ENCODE measurements at places on chromosomes 7 and 10.

- DNase-seq: no peak
These were observed 9.1 kb downstream of the WDR86 start for GRCh38 chr7:151400626-151401315.

- DNase-seq: no peak
These were observed 140.5 kb upstream of the SH2B2 start for GRCh38 chr7:102146122-102146521.

- no peak for DNase-seq
These were observed 428.5 kb downstream of the RPS24 start for GRCh38 chr10:78462176-78462575.

- DNase-seq: no peak
These were observed 172.6 kb downstream of the SKIDA1 start for GRCh38 chr10:21352886-21353285.

- no peak for DNase-seq
These were observed 38.6 kb upstream of the AGK start for GRCh38 chr7:141512597-141512996.

- DNase-seq: no peak
These were observed 7.2 kb downstream of the WDR37 start for GRCh38 chr10:1063232-1063865.

DNA sequence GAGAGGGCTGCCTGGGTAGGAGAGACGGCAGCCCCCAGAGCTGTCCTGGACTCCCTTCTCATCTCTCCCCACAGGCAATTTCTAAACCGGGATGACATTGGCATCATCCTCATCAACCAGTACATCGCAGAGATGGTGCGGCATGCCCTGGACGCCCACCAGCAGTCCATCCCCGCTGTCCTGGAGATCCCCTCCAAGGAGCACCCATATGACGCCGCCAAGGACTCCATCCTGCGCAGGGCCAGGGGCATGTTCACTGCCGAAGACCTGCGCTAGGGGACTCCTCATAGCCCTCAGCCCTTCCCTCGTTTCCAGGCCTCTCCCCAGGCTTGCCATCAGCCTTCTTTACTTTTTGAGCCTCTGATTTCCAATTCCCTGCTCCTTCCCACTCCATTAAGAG, 2.6 kb downstream of the ATP6V1F start:
- no peak for DNase-seq

- DNase-seq: no peak
These were observed 14.9 kb downstream of the TNRC18 start for GRCh38 chr7:5408777-5409176.

- DNase-seq: no peak
These were observed at the start of gene HTR7 for GRCh38 chr10:90857635-90858460. HTR7 (minus strand) TSS chr10:90858039; CDS start chr10:90857671, 368 bp downstream.

DNA sequence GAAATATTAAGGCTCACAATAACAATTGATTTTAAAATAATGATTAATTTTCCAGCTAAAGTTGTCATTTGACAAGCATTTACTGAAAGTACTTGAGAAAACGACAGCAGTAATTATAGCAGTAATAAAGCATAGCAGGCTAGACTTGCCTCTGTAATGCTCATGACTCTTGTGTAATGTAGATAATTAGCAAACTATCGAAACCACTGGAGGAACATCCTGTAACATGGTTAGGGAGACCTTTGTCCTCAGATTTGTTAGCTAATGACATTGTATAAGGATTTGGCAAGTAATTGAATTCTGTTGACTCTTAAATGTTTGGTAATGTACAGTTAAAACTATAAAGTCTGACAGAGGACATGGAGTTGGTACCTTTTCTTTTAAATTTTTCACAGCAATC, 24.8 kb downstream of the ARL4A start:
- DNase-seq: no peak

DNA sequence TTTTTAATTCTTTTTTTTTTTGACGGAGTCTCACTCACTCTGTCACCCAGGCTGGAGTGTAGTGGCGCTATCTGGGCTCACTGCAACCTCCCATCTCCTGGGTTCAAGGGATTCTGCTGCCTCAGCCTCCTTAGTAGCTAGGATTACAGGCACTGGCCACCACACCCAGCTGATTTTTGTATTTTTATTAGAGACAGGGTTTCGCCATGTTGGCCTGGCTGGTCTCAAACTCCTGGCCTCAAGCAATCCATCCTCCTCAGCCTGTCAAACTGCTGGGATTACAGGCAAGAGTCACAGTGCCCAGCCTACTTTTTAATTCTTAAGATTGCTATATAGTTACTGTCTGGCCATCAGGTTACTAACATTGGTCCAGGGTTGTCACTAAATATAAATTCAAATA, 59.6 kb downstream of the ZNF277 start:
- DNase-seq: no peak

DNA sequence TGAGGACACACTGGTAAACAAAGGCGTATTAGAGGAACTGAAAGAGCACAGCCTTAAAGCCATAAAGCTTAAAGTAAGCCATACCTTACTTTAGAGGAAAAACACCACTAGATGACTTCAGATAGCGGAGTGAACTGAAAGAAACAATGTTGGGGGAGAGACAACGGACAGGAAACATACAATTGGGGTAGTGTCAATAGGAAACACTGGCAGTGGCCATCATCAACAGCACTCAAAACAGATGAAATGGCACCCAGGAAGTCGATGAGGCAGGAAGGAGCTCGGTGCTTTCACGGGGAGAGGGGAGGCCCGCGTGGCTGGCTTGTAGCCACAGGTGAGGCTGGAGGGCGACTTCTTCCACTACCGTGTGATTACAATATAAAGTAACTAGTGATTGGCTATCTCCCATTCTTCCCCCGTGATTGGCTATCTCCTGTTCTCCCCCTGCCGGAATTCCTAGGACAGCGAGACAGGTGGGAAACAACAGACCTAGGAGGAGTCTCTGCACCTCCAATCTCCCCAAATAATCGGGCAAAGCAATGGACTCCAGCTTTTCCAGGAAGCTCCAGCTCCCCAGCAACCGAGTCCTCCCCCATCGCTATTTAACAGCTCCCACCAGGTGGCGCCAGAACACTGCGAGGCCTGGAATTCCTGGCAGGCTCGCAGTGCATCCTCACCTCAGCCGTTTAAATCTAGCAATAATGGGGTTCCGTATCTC, 2.4 kb upstream of the TAS2R38 start:
- DNase-seq: peak; percentile 44

DNA sequence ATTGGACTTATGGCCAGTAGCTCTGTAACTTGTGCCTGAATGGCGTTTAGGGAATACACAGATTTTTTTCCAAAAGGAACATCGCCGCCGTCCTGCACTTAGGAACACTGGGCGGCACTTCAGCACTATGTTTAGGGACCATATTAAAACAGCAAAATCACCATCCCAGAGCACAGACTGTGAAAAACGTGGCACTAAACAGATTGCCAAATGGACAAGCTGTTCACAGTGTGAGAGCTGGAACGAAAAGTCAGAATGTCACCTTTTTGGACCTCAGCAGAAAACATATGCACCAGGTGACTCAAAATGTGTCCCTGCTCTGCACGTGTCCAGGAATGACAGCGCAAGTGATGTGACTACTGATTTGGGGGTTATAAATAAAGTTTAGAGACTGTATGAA, 87.9 kb downstream of the ODAD2 start:
- DNase-seq: no peak

GRCh38 chr10:33347211-33347610, 12.7 kb upstream of the NRP1 start:
- DNase-seq: no peak

DNA sequence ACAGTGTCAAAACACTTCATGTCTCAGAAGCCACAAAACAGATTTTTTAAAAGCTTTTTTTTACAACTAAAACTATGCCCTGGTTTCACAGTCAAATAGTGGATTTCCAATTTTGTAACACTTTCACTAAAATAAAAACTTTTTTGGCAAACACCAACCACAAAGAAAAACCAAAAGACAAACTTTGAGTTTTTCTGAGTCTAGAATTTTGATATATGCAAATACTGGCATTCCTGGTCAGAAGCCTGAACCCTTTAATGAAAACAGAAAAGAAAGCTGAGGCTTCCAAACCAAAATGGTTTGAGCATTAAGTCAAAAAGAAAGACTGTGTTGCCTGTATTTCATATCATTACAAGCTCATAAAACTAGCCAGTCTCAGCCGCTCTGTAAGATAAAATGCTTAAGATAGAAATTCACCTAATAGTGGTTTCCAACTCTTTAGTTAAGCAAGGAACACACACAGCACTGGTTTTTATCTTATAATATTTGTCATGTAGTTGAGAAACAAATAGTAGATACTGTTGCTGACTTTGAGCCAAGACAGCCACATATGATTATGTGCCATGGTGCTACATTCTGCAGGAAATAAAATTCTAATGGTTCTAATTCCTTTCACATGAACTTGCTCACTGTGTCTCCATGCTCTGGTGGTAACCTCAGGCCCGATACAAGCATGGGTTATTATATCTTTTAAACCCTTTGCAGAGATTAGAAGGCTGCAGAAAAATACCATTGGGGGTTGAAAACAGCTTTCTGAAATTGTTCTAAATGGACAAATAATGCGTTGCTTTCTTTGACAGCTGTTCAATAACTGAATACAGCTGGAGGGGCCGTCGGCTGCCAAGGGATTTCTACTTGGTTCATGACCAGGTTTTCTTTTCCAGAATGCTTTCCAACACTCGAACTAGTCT, 49.4 kb downstream of the FAM171A1 start:
- no peak for DNase-seq

GRCh38 chr7:30932562-30932961, 20.9 kb downstream of the AQP1 start:
- no peak for DNase-seq

DNA sequence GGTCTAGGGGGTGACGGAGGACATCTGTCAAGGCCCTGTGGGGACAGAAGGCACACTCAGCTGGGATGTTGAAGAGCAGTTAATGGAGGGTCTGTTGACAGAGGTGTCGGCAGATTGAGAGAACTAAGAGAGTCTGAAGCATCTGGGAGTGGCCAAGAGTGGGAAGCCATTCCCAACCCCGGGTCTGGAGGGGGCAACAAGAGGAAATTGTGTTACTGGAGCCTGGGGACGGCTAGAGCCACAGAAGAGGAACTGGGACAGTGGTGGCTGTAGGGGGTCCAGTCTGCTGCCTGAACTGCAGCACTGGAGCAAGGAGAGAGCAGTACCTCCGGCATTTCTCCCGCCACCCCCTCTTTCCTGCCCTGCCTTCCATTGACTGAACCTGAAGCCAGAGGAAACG, 136.6 kb downstream of the CHN2 start:
- DNase-seq: no peak

- DNase-seq: no peak
These were observed 25.6 kb downstream of the TMEM196 start for GRCh38 chr7:19747740-19748339.

GRCh38 chr7:130917669-130918128, 183.7 kb upstream of the KLF14 start:
- peak; percentile 75 for DNase-seq

GRCh38 chr10:103448746-103449145, 3.4 kb downstream of the CALHM2 start:
- DNase-seq: peak; percentile 58

DNA sequence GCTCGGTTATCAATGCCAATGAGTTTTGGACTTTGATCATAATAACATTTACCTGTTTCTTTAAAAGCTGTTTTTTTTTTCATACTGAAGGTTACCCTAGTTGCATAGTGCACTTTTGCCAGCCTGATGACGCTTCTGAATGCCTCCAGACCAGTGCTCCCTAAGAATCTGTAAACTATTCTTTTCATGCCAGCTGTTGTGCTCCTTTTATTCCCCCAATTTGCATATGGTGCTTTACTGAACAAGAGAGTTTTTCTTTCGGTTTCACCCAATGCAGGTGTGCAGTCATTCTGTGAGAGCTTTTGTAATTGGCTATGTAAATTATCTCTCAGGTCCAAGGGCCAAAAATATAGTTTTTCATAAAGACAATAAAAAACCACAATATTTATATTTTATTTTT, 48.1 kb upstream of the GLCCI1 start:
- no peak for DNase-seq

DNA sequence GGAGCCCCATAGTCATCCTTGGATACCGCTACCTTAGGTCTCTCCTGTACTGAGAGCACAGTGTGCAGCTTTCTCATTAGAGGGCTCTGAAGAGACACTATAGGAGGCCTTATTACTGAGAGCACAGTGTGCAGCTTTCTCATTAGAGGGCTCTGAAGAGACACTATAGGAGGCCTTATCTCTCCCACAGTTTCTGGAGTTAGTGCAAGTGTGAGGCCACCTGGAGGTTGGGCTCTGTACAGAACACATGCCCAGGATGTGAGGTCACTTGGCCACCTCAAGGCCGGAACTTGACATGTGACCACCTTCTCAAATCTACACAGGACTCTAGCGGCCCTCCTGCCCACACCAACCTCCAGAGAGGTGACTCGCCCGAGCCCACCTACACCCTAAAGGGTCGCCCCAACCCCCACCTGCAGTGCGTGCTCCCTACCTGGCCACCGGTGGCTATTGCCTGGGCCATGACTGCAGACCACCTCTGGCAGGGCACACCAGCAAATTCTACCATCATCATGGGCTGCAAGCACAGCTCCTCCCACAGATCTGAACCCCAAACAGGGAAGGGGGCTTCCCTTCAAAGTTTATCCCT, 24.6 kb downstream of the FRMPD2 start:
- DNase-seq: no peak

DNA sequence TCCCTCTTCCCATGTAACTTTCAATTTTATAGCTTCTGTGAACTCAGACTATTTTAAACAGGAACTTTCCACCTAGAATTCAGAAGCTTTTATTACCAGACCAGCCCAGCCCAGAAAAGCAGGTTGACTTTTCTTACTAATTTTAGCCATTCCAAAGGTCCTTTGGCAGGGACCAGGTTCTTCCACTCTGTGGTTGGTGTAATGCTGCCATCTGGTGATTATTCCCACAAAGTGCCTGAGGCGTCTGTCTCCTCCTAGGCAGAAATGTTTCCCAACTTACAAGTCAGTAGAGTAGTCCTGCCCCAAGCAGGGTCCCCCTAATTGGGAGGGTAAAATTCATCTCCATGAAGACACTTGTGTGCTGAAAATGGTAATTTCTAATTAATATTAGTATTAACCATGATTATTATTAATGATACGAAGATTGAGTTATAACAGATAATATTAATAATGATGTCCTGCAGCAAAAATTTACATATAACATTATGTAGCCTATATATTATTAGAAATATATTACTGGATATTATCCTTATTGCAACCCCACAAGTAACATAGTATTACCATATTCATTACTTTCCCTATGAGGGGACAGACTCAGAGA, 53.0 kb upstream of the PPP1R17 start:
- peak; percentile 11 for DNase-seq

GRCh38 chr7:149257146-149257545, 4.8 kb upstream of the ZNF783 start:
- DNase-seq: no peak

- DNase-seq: no peak
These were observed 141.1 kb downstream of the GRM3 start for GRCh38 chr7:86784765-86785164.

All from HS-5 (cell line).